ENCODE measurements at places on chromosomes 3 and 15.
A peak's percentile ranks its signal among the peaks of the same experiment; 100 is the strongest.

DNA sequence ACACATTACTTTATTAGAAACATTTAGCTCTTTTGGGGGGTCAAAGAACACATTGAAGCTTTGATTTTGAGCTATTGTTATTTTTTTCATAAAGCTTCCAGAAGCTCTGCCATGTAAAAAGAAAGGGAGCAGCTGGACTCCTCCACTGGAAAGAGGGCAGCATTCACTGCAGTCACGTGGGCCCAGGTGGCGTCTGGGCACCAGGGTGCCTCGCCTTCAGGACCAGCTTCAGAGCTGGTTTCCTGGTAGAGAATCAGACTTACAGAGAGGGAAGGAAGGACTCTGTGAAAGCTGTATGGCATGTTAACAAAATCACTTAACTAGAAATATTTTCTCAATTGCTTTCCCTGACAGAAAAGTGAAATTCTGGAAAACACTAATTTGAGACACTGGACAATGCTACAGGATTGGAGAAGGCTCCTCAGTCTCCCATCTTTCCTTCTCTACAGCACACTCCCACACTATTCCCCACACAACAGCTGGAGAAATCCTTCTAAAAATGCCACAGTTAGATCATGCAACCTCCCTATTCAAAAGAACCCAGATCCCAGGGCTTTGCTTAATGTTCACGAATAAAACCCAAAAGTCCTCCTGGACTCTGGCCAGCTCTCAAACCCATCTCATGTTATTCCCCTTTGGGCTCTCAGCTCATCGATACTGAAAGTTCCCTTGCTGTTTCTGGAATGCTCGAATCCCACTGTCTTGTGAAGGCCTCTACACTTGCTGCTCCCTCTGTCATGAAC is 83.2 kb downstream of the NFKBIZ start:
- no peak for DNase-seq
- H3K4me3 ChIP-seq, result no peak overlapping the region
- no peaks in the 10 kb centered on the region for H3K36me3 ChIP-seq
- H3K27me3 ChIP-seq, result no peaks in the 10 kb centered on the region
- H3K4me1 ChIP-seq, result no peaks in the 10 kb centered on the region
- no peak overlapping the region for H3K27ac ChIP-seq

GRCh38 chr3:102715030-102715697 is 280.3 kb downstream of the ZPLD1 start:
- no peaks in the 10 kb centered on the region for H3K36me3 ChIP-seq
- no peaks in the 10 kb centered on the region for H3K4me1 ChIP-seq
- no peaks in the 10 kb centered on the region for H3K27me3 ChIP-seq

GRCh38 chr3:182244222-182244971 is 532.7 kb downstream of the SOX2 start:
- no peak overlapping the region for H3K4me3 ChIP-seq
- H3K27ac ChIP-seq, result no peak overlapping the region
- no peaks in the 10 kb centered on the region for H3K4me1 ChIP-seq
- no peaks in the 10 kb centered on the region for H3K27me3 ChIP-seq
- peak; percentile 34 for DNase-seq
- H3K36me3 ChIP-seq, result no peaks in the 10 kb centered on the region

DNA sequence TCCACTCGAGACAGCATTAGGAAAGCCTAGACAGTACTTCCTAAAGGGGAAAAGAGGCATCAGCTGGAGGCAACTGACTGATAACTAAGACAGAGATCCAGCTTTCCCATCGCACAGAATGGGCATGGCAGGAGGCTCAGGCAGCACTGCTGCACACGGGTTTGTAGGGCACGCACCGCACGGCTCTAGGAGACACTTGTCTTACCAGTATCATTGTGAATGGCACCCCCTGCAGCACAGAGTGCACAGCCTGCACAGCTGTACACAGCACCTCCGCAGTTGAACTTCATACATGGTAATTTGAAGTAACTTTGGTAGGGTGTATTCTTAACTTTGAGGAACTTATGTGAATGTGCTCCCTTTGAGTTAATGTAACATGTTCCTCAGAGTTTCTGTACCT is 281.6 kb downstream of the PLCL2 start:
- no peaks in the 10 kb centered on the region for H3K27me3 ChIP-seq
- H3K4me3 ChIP-seq, result no peak overlapping the region
- H3K4me1 ChIP-seq, result no peaks in the 10 kb centered on the region
- H3K27ac ChIP-seq, result no peak overlapping the region
- no peak for DNase-seq

- H3K4me1 ChIP-seq, result peaks cover 41% of the 10 kb centered on the region
- peak overlapping the region; percentile 73 for H3K4me3 ChIP-seq
- no peak for DNase-seq
- peak overlapping the region; percentile 73 for H3K27ac ChIP-seq
- no peaks in the 10 kb centered on the region for H3K27me3 ChIP-seq
- peaks cover 27% of the 10 kb centered on the region for H3K36me3 ChIP-seq
Measured at GRCh38 chr3:52054661-52055511, 1.5 kb downstream of the DUSP7 start.

GRCh38 chr3:190323246-190323626 is 990 bp upstream of the CLDN1 start:
- H3K27ac ChIP-seq, result peak overlapping the region; percentile 36
- H3K4me3 ChIP-seq, result no peak overlapping the region
- no peaks in the 10 kb centered on the region for H3K27me3 ChIP-seq
- H3K4me1 ChIP-seq, result peaks cover 14% of the 10 kb centered on the region

GRCh38 chr15:62734706-62735105 is 307.8 kb upstream of the TPM1 start:
- no peak overlapping the region for H3K27ac ChIP-seq
- no peak overlapping the region for H3K4me3 ChIP-seq
- DNase-seq, result no peak
- H3K27me3 ChIP-seq, result no peaks in the 10 kb centered on the region
- peaks cover 52% of the 10 kb centered on the region for H3K36me3 ChIP-seq
- H3K4me1 ChIP-seq, result no peaks in the 10 kb centered on the region

- no peaks in the 10 kb centered on the region for H3K27me3 ChIP-seq
- DNase-seq, result no peak
- no peak overlapping the region for H3K4me3 ChIP-seq
- H3K4me1 ChIP-seq, result no peaks in the 10 kb centered on the region
- no peak overlapping the region for H3K27ac ChIP-seq
- H3K36me3 ChIP-seq, result no peaks in the 10 kb centered on the region
Measured at GRCh38 chr3:40020689-40021088, 211.3 kb downstream of the MYRIP start.

DNA sequence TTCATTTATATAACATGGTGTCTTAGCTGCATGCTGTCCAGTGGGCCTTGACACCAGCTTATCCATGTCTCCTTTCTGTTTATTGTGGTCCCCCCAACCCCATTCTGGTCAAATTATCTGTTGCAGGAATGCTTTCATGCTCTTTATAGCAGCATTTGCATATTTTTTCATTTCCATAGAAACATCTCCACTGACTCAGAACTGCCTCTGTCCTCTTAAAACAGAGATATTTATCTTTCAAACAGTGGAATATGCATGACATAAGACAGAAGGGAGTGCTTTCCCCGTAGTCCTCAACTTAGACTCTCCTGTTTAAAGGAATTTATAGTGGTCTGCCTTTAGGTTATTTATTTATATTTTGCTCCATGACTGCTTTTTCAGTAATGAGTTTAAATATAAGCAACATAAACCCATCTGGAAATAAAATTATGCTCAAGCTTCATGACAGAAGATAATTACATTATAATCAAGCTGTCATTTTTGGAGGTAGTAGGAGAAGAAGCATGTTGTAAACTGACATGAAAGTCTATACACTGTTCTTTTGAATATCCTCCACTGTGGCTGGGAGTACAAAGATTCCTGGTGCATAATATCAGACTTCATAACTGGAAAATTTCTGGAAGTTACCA is 179.5 kb upstream of the CD96 start:
- H3K27me3 ChIP-seq, result no peaks in the 10 kb centered on the region
- no peak overlapping the region for H3K27ac ChIP-seq
- no peaks in the 10 kb centered on the region for H3K4me1 ChIP-seq

GRCh38 chr3:49906073-49906743 is 2.5 kb upstream of the MST1R start:
- H3K36me3 ChIP-seq, result peaks cover 11% of the 10 kb centered on the region
- peak overlapping the region; percentile 35 for H3K4me3 ChIP-seq
- no peaks in the 10 kb centered on the region for H3K27me3 ChIP-seq
- DNase-seq, result peak; percentile 87

DNA sequence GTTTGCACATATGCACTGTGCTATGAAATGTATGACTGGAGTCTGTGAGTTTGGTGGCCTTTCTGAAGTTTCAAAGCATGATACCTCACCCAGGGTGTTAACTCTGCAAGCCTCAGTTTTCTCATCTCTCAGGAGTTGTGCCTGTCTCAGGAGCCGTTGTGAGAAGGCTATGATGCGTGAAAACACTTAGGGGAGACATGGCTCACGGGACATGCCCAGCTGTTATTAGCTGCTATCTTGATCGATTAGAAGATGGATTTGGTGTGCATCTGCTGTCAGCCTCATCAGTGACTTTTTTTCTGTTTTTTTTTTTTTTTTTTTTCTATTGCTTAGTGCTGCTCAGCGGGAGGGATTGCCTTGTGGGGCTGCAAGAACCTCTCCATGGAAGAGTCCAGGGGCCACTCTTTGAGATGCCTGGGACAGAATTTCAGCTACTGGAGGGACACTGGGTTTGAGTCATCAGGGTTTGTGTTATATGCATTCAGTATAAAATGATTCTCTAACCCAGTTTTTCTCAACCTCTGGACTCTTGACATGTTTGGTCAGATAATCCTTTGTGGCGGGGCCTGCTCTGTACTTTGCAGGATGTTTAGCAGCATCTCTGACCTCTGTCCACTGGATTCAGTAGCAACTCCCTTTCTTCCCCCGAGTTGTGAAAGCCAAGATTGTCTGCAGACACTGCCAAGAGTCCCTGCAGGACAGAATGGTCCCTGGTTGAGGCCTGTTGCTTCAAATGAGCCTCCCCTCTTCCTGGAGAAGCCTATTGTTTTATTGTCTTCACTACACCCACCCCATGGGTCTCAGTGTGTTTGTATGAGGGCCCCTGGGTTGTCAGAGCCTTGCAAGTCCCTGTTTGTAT is 181.4 kb downstream of the CACNA2D3 start:
- no peak overlapping the region for H3K27ac ChIP-seq
- H3K27me3 ChIP-seq, result no peaks in the 10 kb centered on the region

- no peak for DNase-seq
- H3K36me3 ChIP-seq, result no peaks in the 10 kb centered on the region
- H3K4me1 ChIP-seq, result no peaks in the 10 kb centered on the region
- no peak overlapping the region for H3K4me3 ChIP-seq
- H3K27me3 ChIP-seq, result no peaks in the 10 kb centered on the region
Measured at GRCh38 chr3:150875548-150875947, 29.7 kb downstream of the MINDY4B start.

DNA sequence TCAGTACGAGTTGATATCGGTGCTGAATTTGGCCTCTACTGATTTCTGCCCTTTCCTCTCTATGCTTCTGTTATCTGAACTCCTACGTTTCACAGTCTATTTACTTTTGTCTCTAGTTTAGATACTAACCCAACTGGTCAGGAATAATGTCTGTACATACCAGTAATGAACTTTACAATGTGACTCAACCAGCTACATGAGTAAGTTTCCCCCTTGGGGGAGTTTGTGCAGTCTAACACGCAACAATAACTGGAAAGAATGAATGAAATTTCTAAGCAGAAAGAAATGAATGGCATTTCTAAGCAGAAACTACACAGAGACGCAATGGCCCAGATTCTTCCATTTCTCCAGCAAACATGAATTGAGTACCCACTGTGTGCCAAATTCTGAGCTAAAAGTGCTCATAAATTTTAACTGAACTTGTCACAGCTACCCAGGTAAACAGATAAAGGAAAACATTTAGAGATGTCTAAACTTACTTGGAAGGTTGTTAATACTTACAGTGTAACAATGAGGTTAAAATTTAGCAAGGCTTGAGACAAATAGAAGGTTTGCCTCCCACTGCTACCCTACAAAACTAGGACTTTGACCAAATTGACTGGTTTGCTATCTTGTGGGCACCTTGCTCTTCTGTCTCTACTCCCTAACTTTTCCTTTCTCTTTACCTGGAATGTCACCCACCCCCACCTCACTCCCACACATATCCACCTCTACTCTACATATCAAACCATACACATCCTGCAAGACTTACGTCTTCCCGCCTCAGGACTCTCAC is 11.6 kb downstream of the UPK1B start:
- H3K4me1 ChIP-seq, result no peaks in the 10 kb centered on the region
- H3K4me3 ChIP-seq, result no peak overlapping the region
- no peak overlapping the region for H3K27ac ChIP-seq
- no peak for DNase-seq

DNA sequence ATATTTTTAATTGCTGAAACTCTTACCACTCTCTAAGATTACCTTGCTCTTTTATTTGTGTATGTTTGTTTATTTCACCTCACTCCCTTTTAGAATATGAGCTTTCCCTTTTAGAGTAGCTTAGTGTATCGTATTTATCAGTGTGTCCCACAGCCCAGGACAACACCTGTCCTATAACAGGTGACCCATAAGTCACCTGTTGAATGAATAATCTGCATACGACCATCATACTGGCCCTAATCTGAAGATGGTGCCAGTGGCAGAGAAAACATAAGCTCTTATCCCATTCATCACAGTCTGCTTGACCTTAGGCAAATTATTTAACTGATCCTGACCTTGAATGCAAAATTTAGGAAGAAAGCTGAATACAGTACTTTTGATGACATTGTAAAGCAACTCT is 254.6 kb upstream of the NR2F2 start:
- no peak overlapping the region for H3K4me3 ChIP-seq
- H3K27ac ChIP-seq, result no peak overlapping the region
- H3K27me3 ChIP-seq, result no peaks in the 10 kb centered on the region
- H3K4me1 ChIP-seq, result no peaks in the 10 kb centered on the region
- no peak for DNase-seq
- H3K36me3 ChIP-seq, result no peaks in the 10 kb centered on the region

Measured in stomach (tissue), 19 donors.